Stimulated activated CD8-positive, alpha-beta memory T cell treated with anti-CD3 and anti-CD28 coated beads, Interleukin-4, amount 100 ng/mL, for 24 hours (primary cell): ENCODE measurements at places on chromosomes 13 and 19.

DNA sequence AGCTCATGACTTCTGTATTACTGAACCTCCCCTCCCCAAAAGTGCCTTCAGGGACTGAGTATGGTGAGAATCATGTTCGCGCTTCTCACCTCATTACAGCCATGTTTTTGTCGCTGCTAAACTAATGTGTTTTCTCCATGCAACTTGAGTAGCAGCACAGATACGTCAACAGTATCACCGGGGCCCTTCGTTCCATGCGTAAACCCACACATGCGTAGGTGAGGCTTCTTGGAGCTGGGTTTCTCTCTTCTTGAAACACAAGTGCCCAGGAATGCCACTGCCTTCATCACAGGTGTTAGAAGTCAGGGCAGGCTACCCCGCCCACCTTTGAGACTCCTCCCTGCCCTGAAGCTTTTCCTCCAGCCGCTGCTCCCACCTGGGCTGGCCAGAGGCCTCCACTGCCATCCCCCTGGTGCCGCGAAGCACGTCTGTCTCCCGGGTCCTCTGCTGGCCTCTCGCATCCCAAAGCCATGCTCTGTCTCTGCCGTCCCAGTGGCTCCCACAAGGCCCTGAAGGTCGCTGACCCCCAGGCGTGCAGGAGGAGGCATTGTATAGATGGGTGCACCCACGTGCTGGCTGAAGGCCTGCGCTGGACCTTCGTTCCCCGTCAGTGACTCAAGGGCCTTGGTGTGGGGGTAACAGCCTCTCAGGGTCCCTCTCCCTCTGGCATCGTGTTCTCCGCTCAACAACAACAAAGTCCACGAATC lies 135.3 kb upstream of the MCF2L start:
- DNase-seq = no peak

GRCh38 chr13:97174638-97175037 lies 47.5 kb upstream of the MBNL2 start:
- no peak for DNase-seq

DNA sequence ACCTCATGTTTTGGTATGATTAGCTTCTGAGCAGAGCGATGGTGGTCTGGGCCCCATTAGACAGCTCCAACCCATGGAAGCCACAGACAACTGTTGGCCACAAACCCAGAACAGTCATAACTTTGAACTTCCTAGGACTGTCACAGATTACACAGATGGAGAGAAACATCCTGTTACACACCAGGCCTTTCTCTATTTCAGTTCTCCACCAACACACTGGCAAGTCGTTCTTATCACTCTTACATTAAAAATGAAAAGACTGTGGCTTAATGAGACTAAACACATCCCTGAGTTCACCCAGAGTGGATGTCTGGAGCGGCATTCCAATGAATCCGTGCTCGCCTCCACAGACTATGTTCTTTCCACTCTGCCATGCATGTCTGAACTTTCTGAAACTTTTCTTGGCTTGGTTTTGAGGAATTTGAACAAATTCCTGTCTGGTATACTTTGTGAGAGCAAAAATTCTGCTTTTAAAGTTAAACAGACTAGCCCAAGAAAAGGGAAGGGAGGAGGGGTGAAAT lies 109.1 kb downstream of the NALCN start:
- DNase-seq = no peak

DNA sequence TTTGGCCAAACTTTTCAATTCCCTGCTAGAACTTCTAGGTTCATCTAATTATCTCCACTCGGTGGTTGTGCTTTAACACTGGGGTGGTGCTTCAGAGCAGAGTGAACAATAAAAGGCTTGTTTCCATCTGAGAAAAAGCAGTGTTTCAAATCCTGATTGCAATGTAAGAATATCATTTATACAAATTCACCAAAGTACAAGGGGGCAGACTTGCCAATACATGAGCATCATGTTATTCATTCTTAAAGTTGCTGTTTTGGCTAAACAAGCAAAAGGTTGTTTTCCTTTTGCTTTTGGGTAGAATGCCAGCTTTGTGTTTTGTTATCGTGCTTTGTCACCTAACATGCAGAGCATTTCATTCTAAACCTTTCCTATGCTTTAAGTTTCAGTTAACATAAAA lies 78.5 kb upstream of the UBAC2 start:
- no peak for DNase-seq

GRCh38 chr13:99311137-99311536 lies 3.9 kb upstream of the GPR183 start:
- no peak for DNase-seq

DNA sequence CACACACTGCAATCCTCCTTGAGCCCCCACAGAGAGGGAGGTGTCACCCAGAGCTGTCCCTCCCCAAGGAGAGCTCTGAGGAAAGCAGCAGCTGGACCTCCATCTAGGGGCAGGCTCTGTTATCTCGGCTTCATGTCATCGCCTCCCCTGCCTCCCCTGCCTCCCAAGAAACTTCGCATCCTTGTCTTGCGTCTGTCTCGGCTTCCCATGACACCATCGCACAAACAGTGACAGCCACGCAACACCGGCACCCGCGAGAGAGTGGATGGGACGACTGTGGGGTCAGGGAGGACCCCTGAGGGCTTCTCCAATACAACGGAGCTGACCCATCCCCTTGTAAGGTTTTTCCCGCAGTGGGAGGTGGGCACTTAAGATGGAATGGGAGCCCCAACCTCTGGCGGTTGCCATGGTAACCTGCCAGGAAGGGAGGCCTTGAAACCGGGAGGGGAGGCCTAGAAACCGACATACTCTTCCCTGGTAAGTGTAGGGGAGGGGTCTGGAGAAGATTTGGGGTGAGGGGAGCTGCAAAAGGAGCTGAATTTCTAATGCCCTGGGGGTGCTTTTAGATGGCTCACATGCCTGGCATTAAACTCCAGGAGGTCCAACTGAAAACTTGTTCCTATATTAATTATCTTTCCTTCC lies 16.3 kb downstream of the TLE2 start:
- DNase-seq = no peak

GRCh38 chr19:16623576-16623975 lies 4.4 kb downstream of the MED26 start:
- DNase-seq = no peak

- no peak for DNase-seq
Measured at GRCh38 chr19:35220315-35220921, 8.1 kb downstream of the FAM187B start.

- DNase-seq = no peak
Measured at GRCh38 chr19:2719920-2720776, 1.0 kb downstream of the DIRAS1 start.

DNA sequence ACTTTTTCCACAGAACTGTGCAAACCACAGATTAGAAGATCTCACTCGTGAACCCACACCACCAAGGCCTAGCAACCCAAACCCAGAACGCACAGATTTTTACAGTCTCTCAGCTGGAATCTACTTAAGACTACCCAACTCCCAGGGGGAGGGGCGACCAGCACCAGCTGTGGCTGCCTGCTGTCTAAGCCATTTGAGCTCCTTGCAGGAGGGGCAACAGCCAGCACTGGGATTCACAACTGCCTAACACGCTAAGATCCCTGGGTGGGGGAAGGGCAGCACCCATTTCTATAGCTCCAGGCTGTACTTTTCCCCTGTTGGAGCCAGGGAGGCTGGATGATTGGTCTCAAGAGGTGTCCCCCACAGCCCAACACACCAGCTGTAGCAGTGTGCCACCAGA lies 368.8 kb downstream of the SUCLA2 start:
- no peak for DNase-seq

GRCh38 chr13:18949489-18949761 lies 232.2 kb downstream of the TUBA3C start:
- no peak for DNase-seq

DNA sequence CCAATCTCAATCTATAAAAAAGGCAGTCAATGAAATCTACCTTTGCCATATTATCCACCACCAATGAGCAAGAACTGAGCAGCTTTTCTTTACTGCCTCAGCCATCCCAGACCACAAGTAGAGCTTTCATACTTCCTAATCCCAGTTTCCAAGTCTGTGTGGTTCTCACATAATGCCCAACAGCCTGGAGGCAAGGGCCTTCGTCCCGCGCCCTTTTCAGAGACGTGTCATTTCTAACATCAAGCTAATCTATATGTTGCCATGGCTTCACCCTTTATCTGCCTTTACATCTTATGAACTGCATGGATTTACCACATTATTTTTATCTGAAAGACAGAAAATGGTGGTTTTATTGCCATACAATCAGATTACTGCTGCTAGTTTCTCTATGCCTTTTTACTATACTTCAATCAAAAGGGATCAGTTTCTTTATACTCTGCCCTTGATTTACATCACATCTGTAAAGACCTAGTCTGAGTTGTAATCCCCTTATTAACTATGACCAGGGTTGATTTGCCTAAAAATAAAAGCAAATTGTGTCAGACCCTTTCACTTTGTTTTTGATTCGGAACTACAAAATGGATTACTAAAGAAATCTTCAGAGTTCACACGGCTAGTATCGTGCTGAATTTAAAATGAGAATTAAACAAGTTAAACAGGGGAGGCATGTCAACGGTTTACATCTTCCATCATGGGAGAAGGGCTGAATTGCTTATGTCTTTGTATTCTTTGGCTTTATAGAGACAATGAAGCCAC lies 5.9 kb downstream of the EFNB2 start:
- DNase-seq = no peak

DNA sequence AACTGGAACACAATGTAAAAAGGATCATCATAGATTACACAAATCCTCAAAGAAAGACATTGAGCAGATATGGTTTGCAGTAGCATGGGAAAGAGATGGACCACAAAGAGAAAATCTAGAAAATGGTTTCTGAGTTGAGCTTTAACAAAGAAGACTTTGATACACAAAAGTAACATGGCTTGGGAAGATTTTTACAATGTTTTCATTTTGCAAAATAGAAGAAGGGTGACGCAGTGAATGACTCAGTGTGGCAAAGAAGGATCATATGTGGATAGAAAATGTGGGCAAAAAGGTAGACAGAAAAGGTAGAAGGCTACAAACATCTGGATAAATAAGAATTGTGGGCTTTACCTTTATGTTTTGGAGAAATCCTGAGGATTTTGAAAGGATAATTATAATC lies 1220.5 kb downstream of the PCDH17 start:
- DNase-seq = no peak
